ENCODE measurements at places on chromosomes 1 and 21. TPM values are rescaled to one million over a fixed set of nuclear protein-coding genes. Genes with fewer than 3 reads are reported as not detected.

DNA sequence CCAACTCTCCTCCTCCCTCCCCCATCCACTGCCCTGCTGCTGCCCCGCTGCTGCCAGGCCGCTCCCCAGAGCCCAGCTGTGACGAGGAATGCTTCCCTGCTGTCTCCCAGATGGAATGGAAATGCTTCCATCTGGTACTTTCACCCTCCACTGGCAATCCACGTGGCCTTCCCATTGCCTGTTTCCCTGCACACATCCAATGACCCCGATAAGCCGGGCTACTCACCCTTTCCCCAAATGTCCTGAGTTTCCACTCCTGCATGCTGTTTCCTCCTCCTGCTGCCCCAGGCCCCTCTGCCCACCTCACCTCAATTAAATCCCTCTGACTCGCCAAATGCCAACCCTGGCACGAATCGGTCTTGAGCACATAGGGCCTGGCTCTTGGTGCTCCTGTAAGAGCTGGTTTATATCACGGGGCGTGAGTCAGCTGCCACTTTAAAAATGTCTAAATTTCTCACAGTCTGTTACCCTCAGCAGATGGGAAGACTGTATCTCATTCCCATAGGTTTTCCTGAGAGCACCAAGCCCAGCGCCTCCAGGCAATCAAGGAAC lies 36.4 kb downstream of the MRAP start:
- H3K27me3 ChIP-seq, result no peaks in the 10 kb centered on the region
- no peaks in the 10 kb centered on the region for H3K4me1 ChIP-seq
- H3K4me3 ChIP-seq, result no peak overlapping the region
- peak; percentile 48 for DNase-seq
- H3K36me3 ChIP-seq, result peaks cover 92% of the 10 kb centered on the region

- H3K36me3 ChIP-seq, result no peaks in the 10 kb centered on the region
- no peak overlapping the region for H3K4me3 ChIP-seq
- H3K27me3 ChIP-seq, result no peaks in the 10 kb centered on the region
- no peak for DNase-seq
Measured at GRCh38 chr1:235556807-235557206, 52.6 kb upstream of the B3GALNT2 start.

The IL19 gene
- total RNA-seq, result not detected

DNA sequence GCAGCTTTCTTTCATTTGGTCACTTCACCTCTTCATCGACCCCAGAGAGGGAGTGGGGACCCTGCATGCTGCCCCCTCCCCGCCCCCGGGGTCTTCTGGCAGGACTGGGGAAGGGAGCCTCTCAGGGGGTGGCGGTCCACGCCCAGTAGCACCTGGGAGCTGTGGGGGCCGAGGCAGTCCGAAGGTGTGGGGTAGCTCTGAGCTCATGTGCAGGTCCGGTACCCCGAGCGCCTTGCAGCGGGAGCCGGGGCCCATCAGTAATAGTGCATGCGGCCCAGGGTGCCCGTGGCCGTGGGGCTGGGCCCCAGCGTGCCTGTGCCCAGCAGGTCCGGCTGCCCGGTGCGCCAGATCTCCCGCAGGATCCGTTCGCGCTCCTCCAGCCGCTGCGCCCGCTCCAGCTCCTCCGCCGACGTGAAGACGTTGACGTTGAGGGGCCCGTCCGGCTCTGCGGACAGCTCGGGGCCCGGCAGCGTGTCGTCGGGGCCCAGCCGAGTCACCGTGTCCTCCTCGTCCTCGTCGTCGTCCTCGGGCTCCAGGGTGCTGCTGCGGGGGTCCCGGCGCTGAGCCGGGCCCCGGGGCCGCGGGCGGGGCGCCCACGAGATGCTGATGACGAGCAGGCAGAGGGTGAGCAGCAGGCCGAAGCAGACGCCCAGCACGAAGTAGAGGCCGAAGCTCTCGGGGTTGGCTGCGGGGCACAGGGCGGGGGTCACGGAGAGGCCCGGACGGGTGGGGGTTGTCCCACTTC lies 1.2 kb downstream of the EVA1B start:
- H3K4me1 ChIP-seq, result peaks cover 42% of the 10 kb centered on the region
- peak overlapping the region; percentile 85 for H3K27ac ChIP-seq
- H3K27me3 ChIP-seq, result no peaks in the 10 kb centered on the region
- H3K36me3 ChIP-seq, result no peaks in the 10 kb centered on the region
- H3K4me3 ChIP-seq, result peak overlapping the region; percentile 79
- DNase-seq, result no peak

DNA sequence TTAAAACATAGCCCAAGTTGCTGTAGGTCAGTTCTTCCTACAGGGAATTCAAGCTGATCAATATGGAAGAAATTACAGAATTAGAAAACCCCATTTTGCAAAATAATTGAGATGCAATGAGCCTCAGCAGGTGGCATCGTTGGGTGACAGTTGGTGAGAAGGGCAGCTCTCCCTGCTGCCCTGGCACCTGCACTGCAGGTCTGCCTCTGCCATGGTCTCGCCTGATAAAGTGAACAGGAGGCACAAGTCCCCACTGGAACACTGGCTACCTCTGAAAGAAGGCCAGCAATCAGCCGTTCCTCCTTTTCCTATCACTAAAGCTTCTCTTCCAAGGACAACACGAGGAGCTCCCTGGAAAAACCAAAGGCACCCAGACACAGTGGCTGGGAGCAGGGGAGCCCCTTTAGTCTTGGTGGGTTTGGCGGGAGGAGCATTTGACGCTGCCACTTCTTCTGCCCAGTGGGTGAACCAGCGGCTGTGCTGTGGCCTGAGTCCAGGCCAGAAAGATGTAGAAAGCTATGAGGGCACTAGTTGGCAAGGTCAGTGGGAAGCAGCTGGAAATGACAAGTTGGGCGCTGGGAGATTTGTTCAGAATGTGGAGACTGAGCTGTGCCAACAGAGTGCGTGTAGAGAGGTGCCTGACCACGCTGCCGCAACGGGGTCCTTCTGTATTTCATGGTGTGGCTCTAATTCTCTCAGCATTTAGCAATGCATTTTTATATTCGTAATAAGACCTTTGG lies 93.1 kb downstream of the RIPK4 start:
- no peak for DNase-seq
- H3K4me1 ChIP-seq, result peaks cover 26% of the 10 kb centered on the region
- no peaks in the 10 kb centered on the region for H3K36me3 ChIP-seq
- H3K4me3 ChIP-seq, result no peak overlapping the region

DNA sequence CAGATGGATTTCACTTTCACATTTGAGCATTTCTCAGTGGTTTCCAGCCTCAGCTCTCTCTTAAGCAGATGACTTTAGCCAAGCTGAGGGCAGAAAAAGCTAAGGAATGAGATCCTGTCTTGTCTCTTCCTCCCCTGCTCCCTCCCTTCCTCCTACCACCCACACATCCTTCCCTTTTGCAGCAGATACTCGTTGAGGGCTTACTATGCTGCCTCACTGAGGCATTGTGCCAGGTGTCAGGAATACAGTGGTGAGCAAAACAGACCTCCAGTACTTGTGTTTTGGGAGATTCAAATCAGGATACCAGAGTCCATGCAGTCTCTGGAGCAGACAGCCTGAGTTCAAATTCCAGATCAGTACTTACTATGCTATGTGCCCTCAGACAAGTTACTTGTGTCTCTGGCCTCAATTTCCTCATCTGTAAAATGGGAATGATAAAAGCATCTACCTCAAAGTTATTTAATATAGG lies 43.2 kb downstream of the KIF26B start:
- no peak for DNase-seq
- no peak overlapping the region for H3K4me3 ChIP-seq
- no peaks in the 10 kb centered on the region for H3K4me1 ChIP-seq
- no peak overlapping the region for H3K27ac ChIP-seq
- H3K27me3 ChIP-seq, result no peaks in the 10 kb centered on the region

The CSF3R gene
- 2.7 TPM for total RNA-seq

The FCRLB gene
- total RNA-seq, result not detected

All from suprapubic skin (tissue), 4 donors.